Body of pancreas (tissue), 4 donors: ENCODE measurements at places on chromosomes 2 and 18.

DNA sequence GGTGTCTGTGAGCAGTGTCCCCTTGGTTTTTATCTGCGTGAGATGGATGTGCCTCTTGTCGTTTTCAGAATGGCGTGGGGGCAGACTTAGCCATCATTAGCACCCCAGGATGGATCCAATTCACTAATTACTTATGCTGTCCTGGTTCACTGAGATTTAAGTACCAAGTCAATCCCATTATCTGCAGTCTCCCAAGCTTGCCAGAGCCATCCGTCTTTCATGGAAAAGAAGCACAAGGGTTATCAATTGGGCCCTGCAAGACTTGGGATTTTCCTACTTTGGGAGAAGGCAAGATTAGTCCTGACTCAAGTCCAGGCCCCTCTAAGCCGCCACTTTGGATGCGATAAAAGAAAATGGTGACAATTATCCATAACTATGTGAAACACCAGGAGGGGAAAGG is 404.0 kb downstream of the TMEM182 start:
- no peak for DNase-seq

DNA sequence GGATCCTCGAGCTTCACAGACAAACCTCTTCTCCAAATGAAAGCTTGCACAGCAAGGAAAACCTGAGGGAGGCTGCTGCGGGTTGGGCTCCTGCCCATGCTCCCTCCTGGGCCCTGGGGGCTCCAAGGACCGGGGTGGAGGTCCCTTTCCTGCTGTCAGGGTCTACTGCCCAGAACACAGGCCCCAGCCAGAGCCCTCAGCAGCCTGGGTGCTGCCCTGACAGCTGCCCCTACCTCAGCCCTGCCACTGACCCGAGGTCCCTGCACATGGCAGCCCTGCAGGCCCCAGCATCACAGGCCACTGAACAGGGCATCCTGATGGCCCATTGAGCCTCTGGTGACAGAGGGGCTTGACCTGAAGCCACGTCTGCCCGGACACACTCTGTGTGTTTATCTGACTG is 41.0 kb downstream of the CROCC2 start:
- DNase-seq = peak; percentile 4

- DNase-seq = no peak
These were observed 238.5 kb upstream of the FANCL start for GRCh38 chr2:58479535-58480140.

DNA sequence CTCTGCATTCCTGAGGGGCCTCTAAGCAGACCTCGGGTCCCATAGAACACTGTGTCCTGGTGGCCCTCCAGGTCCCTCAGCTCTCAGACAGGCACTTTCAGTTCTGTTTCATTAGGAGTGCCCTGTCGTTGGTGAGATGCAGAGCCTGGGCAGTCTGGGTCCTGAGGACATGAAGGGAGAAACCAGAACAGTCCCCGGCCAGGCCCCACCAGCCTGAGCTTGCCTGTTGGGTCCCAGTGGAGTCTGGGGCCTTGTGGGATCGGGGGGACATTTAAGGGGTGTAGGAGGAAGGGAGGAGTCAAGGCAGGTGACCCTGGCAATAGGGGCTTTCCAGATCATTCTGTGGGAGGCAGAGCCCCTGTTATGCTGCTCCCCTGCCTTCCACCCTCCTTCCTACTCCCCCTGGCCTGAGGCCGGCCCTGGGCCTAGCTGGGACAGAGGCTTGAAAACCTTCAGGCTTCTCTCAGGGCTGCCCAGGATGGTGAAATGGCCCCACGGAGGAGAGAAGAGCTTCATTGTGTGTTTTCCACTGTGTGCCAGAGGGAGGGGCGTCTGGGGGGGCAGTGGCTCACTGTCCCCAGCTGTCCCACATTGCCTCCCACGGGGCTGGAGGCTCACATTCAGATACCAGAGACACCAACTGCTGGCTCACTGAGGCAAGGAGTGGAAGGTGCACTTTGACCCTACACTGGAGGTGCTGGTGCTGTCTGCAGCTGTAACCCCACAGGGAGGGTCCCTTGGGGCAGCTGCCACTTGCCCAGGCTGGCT is 26.6 kb upstream of the CATIP start:
- DNase-seq = no peak

DNA sequence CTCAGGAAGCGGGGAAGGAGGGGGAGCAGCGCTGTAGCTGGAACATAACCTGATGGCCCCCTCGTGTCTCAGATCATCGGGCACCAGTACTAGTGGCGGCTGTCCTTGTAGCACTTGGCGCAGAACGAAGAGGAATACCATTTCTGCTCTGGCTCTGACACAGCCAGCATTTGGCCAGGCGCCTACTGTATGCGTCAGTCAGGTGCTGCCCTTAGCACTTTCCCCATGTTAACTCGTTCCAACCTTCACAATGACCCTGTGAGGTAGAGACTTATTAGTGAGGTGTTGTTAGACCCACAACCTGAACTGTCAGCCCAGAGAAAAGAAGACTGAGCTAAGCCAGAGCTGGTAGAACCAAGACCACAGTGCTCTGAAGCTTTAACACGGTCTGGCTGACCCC is 47.7 kb upstream of the EML6 start:
- peak; percentile 66 for DNase-seq

- no peak for DNase-seq
These were observed 92.8 kb upstream of the MSH2 start for GRCh38 chr2:47309952-47310800.

GRCh38 chr2:118847762-118848172 is 319 bp upstream of the EN1 start:
- DNase-seq = no peak

DNA sequence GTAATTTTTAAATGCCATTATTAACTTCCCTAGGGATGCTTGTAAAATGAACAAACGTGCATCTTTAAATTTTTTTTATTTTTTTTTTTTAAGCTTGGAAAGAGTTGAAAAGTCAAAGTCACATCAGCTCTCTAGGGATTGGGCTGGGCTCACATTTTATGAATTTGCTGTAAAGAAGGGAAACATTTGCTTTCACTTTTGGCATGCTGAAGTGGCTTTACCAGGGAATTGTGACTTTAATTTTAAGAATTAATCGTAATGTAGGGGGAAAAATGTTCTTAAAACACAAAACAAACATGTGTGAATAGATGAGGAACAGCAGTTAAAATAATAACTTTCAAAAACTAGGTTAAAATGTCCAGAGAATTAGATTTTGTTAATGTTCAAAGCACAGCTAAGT is 123.0 kb downstream of the AGAP1 start:
- DNase-seq = no peak

GRCh38 chr2:96739076-96739632 is 710 bp downstream of the LMAN2L start:
- DNase-seq = no peak
